ENCODE measurements at places on chromosomes 4 and X. TPM values are rescaled to one million over a fixed set of nuclear protein-coding genes. Genes with fewer than 3 reads are reported as not detected.

DNA sequence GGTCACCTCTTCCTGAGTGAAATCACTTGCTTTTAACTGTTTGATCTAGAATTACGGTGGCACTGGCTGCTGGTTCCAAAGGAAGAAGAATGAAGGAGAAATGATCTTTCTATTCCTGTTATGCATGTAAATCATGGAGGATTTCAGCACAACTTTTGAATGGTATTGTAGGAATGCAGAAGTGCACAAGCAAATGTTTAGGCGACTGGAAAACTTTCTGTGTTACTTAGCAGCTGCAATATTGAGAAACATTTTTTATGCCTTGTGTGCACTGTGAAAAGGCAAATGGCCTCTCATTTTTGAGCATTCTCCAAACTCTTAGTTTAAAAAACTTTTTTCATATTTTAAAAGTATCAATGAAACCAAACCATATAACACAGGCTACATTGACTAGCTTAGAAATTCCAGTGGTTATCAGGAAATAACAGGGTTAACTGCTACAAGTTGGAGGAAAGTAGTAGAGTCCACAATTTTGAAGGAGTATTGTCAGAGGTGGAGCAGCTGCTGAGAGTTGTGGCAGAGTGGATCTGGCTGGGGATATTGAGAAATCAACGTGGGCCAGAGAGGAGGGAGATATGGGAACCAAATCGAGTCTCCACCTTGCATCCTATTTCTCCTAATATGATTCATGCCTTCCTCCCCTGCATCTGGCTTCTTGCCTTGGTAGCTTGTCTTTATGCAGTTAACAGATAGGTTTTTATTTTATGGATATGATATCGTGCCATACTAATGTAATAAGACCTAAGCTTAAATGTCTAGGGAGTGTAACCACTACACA is 32.0 kb upstream of the FHL1 start:
- no peaks in the 10 kb centered on the region for H3K4me1 ChIP-seq
- no peak for DNase-seq

DNA sequence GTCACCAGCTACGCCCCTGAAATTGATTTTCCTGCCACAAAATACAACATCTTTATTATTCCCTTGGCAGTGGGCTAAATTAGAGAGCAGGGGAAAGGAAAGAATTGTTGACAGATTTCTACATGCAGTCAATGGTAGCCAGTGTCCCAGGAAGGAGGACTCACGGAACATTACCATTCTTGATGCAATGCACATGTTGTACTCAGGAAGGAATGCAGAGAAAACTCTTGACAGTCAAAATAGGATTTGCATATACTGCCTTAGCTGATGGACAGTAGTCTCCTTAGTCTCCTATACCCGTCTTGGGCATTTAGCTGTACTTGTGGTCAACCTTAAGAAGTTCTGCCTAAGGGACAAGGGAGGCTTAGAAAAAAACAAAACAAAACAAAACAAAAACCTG is 158.0 kb upstream of the GYPA start:
- H3K27ac ChIP-seq: no peak overlapping the region
- DNase-seq: no peak
- H3K36me3 ChIP-seq: no peaks in the 10 kb centered on the region

GRCh38 chr4:46081248-46081647 is 42.6 kb downstream of the GABRG1 start:
- no peaks in the 10 kb centered on the region for H3K4me1 ChIP-seq
- H3K27me3 ChIP-seq: no peaks in the 10 kb centered on the region
- no peak overlapping the region for H3K4me3 ChIP-seq
- no peaks in the 10 kb centered on the region for H3K36me3 ChIP-seq
- no peak for DNase-seq
- no peak overlapping the region for H3K27ac ChIP-seq

GRCh38 chrX:72634331-72634730 is 61.7 kb upstream of the HDAC8 start:
- no peak overlapping the region for H3K4me3 ChIP-seq
- H3K36me3 ChIP-seq: no peaks in the 10 kb centered on the region
- no peaks in the 10 kb centered on the region for H3K27me3 ChIP-seq
- no peaks in the 10 kb centered on the region for H3K4me1 ChIP-seq

DNA sequence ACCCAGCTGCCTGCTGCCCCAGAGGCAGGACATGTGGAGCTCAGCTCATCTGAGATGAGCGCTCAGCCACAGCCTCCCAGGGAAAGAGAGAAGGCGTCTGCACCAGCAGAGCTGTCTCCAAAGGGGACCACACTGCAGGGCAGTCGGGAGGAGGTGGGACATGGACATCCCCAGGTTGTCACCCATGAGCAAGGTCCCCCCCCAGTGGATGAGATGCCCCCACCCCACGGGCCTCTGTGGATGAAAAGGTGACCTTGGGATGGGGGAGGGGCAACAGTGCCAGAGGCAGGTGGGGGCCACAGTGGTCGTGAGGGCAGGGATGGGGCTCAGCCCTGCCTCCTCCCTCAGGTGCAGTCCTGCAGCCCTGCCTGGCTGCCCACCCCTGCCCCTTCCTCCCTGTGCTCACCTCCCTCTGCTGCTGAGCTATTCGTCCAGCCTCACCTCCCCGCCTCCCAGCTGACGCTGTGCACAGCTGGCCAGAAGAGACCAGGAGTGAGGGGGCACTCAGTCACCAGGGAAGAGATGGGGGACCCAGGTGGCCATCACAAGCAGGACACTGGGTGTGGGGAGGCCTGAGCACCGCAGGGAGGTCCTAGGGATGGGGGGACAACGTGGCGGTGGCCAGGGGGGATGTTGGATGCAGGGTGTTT is 9.3 kb downstream of the NKX1-1 start:
- H3K27me3 ChIP-seq: peaks cover 28% of the 10 kb centered on the region
- H3K4me1 ChIP-seq: peaks cover under 1% of the 10 kb centered on the region
- no peak overlapping the region for H3K27ac ChIP-seq

The CAMK2D gene
- total RNA-seq: 26.7 TPM

The TENM3 gene
- total RNA-seq: 2.1 TPM

- H3K4me3 ChIP-seq: no peak overlapping the region
- H3K27me3 ChIP-seq: no peaks in the 10 kb centered on the region
- H3K36me3 ChIP-seq: no peaks in the 10 kb centered on the region
Observed at GRCh38 chrX:47608130-47608810, 11.4 kb downstream of the SYN1 start.

DNA sequence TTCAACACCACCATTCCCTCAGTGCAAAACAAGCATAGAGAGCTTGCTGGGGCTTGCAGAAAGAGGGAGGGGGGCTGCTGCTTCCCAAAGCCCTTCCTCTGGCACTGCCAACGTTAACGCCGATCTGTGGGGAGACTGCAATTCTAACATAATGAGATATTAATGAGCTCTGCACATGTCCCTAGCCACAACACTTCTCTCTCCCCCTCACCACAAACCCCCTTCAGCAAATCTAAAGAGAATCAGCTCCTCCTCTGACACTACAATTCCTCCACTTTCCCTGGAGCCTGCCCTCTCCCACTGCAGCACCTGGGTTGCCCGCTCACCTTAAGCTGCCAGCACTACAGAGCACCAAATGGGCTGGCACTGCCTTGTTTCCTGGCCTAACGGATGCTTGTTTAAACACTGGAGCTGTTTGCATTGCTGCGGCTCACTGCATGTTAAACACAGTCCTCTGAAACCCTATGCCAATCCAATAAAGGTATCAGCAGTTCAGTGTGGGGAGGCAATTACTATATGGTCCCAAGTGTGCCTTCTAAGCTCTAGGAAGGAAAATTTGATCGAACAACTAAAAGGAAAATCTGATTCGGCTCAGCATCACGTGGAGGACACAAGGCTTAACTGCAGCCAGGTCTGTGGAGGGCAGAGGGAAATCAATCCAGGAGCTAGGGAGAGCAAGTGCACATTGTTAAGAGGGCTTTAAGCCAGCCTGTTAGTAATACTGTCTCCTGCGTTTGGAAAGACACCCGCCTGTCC is 232.4 kb downstream of the MAML3 start:
- H3K27me3 ChIP-seq: no peaks in the 10 kb centered on the region
- H3K36me3 ChIP-seq: no peaks in the 10 kb centered on the region
- H3K4me1 ChIP-seq: peaks cover 46% of the 10 kb centered on the region
- no peak overlapping the region for H3K4me3 ChIP-seq

- DNase-seq: no peak
- peaks cover 19% of the 10 kb centered on the region for H3K36me3 ChIP-seq
- no peaks in the 10 kb centered on the region for H3K27me3 ChIP-seq
Observed at GRCh38 chr4:108037884-108038283, 48.2 kb downstream of the HADH start.

The UGT2A3 gene
- total RNA-seq: not detected

The GNL3L gene
- 39.2 TPM for total RNA-seq

Measured in suprapubic skin (tissue), 4 donors.